Muscle of back (tissue), 13 donors: ENCODE measurements at places on chromosomes 2 and 18.
A peak's percentile ranks its signal among the peaks of the same experiment; 100 is the strongest.

DNA sequence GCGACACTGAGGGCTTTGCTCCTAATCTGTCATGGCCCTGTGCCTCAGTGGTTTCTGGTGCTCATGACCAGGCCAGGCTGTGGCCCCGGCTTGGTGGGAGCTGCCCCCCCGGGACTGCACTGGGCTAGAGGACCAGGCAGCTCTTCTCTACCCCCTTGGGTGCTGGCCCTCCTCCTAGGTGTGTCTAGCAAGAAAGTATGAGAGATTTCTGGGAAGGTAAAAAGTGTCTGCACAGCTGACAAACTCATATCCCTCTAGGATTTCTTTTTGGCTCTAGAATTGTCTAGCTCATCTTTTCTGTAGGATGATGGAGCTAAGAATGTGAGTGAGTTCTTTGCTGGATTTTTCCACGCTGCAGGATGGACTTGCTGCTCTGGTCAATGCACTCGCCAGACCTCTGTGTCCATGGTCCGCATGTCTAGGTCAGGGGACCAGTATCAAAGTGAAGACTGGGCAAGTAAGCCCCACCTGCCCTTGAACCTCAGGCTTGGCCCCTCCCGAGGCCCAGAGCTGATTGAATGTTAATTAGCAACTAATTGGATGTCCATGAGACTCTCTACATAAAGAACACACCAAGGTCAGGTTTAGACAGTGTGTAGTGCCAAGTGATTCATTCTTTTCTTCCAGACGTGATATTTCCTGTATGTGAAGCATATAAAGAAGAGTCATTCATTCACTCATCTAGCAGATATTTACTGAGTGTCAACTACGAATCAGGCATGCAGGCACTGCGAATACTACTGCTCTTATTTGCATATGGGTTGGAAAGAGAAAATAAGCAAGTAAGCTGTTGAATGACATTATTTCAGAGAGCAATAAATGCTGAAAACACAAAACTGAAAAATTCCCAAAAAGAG lies 15.6 kb upstream of the PSD4 start:
- DNase-seq = no peak

- DNase-seq = no peak
Observed at GRCh38 chr2:174051068-174051467, 85.9 kb upstream of the SP3 start.

DNA sequence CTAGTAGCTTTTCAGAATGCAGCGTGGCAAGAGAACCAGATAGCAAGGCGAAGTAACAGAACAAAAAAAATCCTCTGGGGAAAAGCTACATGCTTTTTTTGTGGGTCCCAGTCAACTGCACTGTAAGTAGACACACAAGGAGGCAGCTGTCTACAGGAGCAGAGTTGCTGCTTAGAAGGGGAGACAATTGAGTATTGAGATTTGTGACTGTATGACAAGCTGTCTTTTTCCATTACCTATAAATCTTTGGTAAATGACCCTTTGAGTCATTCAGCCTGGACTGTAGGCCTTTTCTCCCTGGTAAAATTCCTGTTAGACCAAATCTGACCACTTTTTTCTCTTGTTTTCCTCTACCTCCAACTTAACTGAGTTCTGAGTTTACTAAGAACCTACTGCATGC lies 144.1 kb upstream of the FOSL2 start:
- no peak for DNase-seq

DNA sequence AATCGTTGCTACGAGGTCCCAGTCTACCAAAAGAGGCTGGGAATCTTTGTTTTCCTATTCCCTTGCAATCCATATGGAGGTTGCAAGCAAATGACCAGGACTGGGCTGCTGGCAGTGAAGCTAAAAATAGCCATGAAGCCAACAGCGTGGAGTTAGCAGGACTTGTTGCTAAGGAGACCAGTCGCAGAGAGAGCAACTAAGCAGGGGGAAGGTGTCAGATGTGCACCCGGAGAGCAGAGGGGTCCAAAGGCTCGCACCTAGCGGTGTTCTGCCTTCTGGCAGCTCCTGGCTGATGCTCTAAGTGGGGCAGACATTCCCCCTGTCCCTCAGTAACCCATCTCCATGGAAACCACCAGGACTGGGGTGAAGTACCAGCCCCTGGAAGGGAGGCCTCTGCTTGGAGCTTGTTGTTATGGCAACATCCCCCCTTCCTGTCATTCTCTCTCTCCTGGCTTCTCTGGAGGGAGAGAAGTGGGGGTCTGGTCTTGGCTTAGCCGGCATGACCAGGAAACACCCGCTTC lies 84.6 kb downstream of the DNMT3A start:
- DNase-seq = peak; percentile 54

DNA sequence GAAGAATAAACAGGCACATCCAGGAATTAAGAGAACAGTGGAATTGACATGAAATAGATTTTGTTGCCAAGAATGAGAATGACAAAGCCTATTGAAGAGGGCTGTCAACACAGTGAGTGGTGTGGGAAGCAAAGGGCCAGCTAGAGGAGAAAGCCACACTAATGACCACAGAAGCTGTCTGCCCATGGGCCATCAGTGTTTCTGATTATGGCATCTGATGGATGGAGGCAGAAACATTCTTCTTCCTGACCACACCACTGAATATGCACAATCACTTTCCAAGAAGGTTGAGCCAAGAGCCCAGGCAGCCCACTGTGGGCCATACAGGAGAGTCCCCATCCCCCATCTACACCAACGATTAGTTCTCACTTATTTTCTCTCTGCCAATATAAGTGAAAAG lies 146.0 kb upstream of the SH3BP4 start:
- no peak for DNase-seq

DNA sequence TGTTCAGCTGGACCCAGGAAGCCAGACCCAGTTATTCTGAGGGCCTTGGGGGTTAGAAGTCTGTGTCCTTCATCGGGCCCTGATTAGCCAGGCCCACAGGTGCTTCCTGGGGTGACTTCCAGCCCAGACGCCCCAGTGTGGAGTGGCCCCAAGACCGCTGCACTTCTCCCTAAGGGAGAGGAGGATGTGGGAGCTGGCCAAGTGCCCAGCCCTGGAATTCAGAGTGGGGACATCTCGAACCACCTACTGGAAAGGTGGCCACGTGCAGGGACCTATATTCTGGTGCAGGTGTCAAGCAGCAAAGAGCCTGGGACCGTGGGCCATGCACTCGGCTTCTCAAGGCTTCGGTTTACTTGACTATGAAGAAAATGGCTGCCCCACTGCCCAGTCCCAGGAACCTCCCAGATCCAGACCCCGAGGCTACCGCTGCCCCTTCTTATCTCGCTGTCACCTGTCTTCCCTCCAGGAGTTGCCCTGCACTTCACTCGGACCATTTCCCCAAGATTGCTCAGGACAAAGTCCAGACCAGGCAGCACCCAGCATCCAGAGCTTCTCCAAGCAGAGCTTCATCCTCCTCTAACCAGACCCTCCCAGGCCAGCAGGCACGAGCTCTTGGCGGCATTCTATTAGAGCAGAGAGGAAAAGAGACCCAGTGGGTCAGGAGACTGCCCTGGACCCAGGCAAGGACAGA lies 142.8 kb upstream of the ID2 start:
- no peak for DNase-seq

DNA sequence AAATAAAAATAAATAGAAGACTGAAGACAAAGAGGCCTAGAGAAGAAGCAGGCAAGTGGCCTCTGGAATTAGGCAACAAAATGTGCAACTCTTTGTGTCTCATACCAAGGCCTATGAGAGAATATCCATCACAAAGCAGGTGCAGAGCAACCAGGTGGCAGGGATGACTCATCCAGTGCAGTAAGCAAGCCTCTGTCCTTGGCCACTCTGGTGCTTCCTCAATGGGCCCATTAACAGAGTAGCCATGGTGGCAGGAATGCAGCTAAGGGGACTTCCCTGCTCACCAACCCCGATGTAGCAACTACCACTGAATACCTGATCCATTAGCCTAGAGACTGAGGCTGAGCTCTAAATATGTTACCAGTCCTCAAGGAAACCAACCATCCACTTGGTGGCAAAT lies 11.0 kb upstream of the EPG5 start:
- no peak for DNase-seq

- no peak for DNase-seq
Observed at GRCh38 chr2:64307421-64307820, 146.5 kb upstream of the LGALSL start.

DNA sequence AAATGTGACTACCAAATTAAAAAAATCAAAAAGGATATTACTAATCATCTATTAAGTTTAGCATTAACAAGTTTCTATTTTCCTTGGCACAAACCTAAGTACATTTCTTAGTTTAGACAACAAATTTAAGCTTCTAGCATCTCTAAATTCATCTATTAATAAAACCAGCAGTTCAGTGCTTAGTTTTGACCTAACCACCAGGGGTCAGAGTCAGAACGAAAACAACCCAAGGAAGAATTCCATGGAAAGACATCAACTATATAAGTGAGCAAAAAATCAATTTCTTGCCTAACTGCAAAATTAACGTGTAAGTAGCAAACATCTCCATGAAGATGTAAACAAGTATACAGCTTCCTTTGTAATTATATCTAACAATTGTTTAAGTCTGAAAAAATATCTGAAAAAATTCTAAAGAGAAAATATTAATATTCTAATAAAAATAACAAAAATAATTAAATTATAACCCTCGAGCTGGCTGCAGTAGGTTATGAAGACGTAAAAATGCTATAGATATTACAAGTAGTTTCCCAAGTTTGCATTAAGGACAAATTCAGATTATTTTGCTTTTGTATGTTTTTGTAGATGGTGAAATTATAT lies 83.7 kb downstream of the CERKL start:
- DNase-seq = peak; percentile 21

DNA sequence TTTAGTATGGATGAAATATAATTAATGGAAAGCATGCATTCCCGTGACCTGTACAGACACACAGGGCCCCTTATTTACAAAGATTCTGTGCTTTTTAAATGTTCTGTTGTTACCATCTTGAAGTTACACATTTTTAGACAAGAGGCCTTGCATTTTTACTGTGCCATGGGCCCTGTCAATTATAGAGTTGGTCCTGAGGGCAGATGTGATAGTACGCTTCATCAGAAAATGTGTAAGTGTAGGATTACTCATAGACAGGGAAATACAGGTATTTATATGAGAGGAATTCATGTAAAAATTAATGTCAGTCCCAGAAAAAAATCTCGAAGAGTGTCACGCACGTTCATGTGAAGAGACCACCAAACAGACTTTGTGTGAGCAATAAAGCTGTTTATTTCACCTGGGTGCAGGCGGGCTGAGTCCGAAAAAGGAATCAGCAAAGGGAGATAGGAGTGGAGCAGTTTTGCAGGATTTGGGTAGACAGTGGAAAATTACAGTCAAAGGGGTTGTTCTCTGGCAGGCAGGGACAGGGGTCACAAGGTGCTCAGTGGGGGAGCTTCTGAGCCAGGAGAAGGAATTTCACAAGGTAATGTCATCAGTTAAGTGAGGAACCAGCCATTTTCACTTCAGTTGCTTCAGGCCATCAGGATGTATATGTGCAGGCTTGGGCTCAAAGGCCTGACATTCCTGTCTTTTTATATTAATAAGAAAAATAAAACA lies 12.2 kb upstream of the ALPK2 start:
- no peak for DNase-seq

DNA sequence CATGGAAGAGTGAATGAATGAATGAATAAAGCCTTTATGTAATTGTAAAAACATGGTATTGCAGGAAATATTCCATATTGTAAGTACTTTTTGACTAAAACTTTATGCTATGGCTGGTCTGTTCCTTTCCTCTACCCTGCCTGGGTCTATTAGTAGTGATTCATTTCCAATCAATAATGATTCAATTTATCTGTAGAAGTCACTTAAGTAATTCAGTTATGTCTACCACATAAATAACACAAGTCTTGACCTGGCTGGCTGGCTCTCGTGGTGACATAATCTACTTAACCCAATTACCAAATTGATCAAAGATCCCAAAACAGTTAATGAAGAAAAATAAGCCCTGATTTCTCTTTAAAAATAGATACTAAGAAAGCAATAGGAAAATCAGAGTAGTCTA lies 7.8 kb upstream of the ARHGAP28 start:
- DNase-seq = no peak
